ENCODE measurements at places on chromosomes 7 and 10.

- no peak for DNase-seq
Observed at GRCh38 chr7:80387634-80388193, 124.2 kb downstream of the GNAT3 start.

- DNase-seq = no peak
Observed at GRCh38 chr7:107643407-107643806, 17.2 kb upstream of the SLC26A4 start.

DNA sequence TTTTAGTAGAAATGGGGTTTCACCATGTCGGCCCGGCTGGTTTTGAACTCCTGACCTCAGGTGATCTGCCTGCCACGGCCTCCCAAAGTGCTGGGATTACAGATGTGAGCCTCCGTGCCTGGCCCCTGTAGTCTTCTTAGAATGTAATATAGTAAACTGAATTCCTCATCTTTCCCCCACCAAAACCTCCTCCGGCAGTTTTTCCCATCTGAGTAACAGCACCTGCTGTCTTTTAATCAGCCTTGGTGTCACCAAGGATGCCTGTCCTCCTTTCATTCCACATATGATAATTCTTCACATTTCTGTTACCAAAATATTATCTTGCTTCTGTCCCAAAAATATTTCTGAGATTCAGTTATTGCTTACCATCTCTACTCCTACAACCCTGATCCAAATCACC, 80.2 kb downstream of the ZEB1 start:
- no peak for DNase-seq

DNA sequence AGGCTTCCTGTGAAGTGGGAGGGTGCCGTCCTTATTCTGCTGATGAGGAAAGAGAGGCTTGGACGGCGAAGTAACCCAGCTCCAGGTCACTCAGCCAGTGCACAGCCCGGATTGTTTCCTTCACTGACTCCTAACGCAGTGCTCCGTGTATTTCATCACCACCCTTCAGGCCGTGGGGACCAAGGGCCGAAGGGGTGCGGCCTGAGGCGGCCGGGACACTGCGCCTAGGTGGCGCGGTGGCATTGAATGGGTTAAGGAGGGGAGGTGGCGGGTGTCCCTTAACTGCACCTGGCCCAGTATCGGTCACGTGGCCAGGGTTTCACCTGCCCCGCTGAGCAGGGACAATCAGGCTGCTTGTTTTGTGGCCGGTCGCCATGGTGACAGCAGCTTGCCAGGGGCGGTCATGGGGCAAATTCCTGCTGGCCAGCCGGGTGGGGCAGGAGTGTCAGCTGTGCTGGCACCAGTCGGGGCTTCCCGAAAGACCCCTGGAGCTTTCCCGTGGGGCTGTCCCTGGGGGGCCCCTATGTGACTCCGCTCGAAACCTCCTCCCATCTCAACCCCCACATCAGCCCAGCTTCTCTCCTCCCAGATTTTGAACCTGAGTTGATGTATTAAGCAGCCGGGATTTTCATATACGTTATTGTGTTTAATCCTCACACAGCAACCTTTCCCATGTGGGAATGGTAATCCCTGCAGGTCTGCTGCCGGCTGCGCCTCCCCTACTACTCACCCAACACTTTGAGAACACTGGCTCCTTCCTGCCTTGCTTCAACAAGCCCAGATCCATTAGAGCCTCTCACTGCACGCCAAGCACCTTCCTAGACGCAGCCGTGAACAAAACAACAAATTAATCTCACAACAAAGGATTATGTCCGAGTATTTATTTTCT, 4.4 kb upstream of the ABHD11 start:
- no peak for DNase-seq

DNA sequence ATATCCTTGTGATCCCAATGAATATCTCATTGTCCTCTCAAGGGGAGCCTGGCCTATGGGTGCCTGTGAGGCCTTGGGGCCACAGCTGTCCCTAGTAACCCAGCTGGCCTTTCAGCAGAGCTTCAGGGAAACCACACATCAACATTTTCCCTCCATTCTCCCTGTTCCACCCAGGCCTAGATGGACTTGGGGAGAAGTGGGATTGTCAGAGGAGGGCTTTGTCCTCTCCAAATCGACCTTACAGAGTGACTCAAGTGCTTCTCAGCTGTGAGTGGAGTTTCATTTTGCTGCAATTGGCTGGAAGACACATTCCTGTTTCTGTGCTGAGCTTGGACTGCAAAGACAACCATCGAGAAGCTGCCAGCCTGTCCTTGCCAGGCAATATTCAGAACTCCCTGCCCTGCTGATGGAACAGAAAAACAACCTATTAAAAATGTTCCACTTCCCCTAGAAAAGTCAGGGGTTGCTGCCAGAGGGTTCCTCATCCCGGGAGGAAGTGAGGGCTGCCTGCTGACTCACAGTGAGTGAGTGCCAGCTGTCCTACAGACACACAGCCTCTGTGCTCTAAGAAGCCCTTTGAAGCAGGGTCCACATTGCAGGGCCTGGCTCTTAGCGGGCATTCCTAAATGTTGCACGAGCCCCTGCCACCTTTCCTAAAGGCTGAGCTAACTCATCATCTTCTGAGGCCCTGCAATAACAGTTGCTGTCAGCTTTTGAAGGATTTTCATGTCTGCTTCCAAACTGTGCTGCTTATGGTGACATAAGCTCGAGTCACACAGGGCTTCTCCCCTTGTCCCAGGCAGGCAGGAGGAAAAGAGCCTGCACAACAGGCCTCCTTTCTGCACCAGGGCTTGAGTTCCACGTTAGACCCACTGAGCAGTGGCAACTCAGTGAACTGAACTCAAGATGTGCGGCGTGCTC, 20.5 kb downstream of the STRA8 start:
- DNase-seq = no peak

DNA sequence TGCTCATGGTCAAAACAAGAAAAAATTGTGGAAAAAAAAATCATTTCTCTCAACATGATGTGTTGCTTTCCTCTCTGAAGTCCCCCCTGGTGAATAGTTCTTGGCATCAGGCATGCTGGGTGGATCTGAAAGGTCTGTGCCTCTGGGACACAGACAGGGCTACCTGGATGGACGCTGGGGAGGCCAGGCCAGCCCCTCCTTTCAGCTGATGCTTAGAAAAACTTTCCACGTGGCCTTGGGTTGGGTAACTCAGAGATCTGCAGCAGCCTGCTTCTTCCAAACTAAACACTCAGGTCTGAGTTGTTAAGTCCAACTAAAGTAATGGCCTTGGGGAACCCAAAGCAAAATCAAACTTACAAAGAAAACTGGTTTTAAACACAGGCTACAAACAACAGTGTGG, 113.0 kb downstream of the CCDC3 start:
- DNase-seq = no peak

DNA sequence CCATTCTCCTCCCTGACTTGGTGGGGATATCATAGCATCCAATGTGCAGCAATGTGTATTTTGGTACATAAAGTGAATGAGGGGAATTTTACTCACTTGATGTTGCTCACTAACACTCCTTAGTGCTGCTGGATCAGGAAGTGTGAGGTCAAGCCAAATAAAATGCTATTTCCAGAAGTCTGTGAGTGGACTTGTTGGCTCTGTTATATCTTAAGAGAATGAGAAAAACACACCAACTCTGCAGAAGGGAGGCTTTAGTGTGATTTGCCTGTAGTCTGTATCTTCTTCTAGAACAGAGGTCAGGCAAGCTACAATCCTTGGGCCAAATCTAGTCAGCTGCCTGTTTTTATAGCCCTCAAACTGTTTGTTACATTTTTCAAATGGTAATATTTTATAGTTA, 154.3 kb downstream of the POLR1F start:
- DNase-seq = no peak

- DNase-seq = no peak
Observed at GRCh38 chr7:136976504-136977251, 108.2 kb downstream of the CHRM2 start.

DNA sequence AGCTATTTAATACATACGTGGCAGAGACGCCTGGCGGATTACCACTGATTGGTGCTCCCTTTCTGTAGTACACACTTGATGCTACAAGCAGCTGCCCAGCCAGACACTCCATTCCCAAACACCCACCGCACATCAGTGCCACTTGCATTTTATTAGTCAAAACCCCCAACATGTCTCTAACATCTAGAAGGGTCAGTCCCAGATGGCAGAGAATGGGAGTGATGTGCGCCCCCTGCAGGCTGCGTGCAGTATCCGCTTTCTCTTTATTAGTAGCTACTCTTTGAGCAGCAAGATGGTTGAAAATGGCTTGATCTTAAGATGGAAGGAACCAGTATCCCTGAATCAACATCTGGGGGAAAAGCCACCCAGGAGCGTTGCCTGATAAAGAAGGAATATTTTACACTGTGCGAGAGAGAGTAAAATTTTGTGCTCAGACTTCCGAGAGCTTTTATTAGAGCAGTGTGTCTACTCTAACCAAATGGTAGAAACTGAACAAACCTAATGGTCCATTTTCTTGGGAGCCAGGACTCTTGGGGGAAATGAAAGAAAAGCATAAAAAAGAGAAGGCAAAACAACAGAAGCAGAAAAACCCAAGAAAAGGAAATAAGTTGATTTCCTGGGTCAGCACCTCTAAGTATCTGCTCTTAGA, 78.3 kb downstream of the ST8SIA6 start:
- DNase-seq = no peak

- no peak for DNase-seq
Observed at GRCh38 chr10:11724938-11725776, 17.0 kb upstream of the ECHDC3 start.

- DNase-seq = no peak
Observed at GRCh38 chr7:29478226-29478625, 85.4 kb upstream of the PRR15 start.

- DNase-seq = peak; percentile 54
Observed at GRCh38 chr10:80459047-80459865, 5.1 kb downstream of the TSPAN14 start.

Data from stimulated activated CD8-positive, alpha-beta memory T cell treated with anti-CD3 and anti-CD28 coated beads, Interleukin-12 subunit alpha, Interleukin-12 subunit beta, amount 100 ng/mL, for 4 hours (primary cell).